ENCODE measurements at places on chromosomes 4 and X.

DNA sequence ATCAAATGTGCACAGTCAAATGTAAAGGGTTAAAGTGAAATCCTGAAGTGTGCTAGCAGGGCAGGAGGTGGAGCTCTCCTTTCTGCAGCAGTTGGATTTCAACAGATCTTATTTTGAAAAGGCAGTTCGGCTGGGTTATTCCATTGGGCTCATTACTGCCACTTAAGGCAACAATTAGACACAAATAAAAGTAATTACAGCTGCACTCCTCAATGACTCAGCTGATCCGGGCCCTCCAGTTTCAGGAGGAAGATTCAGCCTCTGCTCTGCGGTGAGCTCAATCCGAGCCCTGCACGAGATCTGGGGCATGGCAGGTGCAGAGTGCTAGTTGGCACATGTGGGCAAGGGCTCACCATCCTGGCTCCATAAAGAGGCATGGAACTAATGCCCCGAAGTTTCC lies 85.4 kb downstream of the PHKA2 start:
- no peak for DNase-seq

GRCh38 chr4:93960916-93961315 lies 132.4 kb downstream of the ATOH1 start:
- no peak for DNase-seq

DNA sequence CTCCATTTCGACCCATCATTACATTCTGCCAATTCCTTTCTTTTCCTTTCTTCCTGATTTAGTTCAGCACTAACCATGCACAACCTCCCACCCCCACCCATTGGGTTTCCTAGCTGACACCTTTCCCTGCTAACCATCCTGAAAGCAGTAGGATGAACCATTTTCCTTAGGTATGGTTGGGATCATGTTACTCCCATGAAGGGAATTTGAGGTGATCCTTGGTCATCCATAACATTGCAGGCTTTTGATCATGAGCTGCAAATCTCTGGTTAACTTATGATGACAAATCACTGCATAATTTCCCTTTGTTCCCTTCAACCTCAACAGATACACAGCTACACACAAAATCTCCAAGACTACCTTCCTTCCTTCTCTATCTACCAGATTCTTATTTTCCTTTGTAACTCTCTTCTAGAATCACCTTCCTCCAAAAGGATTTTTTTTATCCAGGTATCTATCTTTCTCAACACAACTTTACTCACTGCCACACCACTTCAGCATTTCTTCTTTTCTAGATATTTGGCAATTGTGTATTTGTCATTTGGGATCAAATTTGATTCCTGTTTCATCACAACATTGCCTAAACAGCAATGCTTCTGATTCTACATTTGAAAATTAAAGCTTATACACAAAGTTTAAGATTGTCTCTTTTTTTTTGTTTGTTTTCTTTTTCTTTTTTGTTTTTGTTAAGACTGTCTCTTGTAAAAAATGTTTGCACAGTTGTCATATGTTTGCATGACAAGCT lies 145.1 kb downstream of the RBM47 start:
- no peak for DNase-seq

DNA sequence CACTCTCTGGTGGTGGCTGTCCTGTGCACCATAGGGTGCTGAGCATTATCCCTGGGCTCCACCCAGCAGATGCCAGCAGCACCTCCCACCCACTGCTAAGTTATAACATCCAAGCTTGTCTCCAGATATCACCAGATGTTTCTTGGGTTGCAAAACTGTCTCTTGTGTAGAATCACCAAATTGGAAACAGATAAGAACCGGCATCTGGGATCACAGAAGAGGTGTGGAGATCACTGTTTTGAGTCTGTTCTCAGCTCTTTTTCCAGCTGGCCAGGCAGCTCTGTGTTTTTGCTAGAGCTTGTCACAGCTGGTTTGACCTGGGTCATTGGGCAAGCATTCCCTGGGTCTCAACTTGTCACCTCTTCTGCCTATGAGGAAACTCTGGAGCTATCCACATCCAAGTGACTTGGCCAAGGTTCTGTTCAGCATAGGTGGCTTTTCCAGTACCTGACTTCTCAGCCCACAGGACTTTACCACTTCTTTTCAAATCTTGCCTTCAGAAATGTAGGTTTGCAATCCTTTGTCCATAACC lies 15.3 kb upstream of the PUDP start:
- no peak for DNase-seq

- no peak for DNase-seq
Measured at GRCh38 chrX:19639056-19639455, 123.7 kb upstream of the MAP3K15 start.

DNA sequence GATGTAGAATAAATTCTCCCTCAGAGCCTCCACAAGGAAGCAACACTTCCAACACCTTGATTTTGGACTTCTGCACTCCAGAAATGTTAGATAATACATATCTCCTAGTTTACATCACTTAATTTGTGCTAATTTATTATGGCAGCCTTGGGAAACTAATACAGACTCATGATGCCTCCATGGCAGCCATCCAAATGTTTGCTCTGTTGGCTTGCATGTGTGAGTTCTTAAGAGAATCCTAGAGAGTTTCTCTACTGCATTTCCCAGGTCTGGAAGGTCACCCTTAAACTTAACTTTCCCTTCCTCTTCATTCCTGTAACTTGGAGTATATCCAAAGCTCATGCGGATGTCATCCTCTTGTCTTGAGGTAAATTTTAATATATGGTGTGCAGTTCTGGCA lies 956.1 kb downstream of the ADGRL3 start:
- no peak for DNase-seq

DNA sequence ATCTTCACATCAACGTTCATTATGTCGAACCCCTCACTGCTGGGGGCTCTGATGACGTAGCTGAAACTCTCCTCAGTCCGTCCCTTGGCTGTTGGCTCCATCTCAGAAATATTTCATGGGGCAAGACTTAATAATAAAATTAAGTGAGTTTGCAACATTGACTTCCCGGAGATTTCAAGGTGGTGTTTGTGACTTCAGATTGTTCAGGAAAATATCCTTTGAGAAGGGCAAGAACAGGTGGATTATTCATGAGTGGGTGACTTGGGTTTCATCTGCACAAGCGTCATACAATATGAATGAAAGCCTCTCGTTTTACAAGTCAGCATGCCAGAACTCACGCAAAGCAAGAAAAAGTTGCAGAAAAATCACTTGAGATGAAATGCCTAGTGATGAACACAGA lies at the start of gene C4orf50:
C4orf50 (minus strand) TSS at position 101 of the 400 bp plus-strand sequence.
- DNase-seq, result no peak

DNA sequence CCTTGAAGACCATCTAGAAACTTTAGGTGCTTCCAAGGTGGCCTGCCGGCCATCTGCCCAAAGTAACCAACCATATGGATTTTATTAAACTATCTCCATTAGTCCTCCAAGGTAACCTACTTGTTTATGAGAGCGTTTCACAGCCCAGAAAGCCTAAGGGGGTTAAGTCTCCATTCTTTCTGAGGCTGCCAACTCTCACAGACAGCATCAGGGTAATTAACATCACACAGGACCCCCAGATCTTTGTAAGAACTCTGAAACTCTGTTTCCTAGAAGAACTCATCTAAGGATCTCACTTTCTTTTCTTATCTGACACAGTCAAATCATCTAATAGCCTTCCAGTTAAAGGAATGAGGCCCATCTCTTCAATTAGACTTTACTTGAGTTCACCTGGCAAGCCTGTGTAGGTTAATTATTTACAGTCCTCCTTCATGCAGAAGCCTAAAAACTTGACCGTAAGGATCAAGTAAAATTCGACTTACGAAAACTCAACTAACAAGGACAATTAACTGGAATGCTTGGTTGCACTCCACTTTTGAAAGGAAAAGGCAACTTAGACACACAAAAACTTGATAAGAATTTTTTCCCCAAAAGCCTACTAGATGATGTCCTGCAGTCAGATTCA lies 252.5 kb downstream of the GRIA3 start:
- no peak for DNase-seq

GRCh38 chrX:43225626-43226328 lies 430.3 kb upstream of the MAOA start:
- DNase-seq, result no peak

DNA sequence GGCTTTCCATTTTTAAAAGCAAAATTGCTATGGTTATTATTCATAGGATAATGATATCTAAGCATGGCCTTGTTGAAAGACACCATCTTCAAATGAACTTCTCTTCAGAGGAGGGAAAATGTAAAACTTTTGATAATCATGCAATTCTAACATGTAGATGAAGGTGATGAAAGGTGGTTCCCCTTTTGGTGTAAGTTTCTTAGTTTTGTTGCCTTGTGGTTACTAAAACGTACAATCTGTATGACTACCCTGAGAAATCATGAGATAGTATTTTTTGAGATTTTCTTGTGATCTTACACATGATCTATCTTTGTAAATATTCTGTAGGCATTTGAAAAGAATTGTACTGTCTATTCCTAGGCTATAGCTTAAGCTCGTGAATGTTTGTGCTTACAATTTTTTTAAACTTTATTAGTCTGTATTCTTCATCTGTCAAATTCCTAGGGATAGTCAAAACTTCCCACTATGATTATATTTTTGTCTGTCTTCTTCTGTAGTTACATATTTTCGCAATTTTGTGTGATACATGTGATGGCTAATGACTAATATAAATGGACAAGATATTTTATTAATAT lies 47.5 kb downstream of the PTPN13 start:
- no peak for DNase-seq

- DNase-seq, result no peak
Measured at GRCh38 chrX:71367396-71367795, 1.2 kb downstream of the TAF1 start.

DNA sequence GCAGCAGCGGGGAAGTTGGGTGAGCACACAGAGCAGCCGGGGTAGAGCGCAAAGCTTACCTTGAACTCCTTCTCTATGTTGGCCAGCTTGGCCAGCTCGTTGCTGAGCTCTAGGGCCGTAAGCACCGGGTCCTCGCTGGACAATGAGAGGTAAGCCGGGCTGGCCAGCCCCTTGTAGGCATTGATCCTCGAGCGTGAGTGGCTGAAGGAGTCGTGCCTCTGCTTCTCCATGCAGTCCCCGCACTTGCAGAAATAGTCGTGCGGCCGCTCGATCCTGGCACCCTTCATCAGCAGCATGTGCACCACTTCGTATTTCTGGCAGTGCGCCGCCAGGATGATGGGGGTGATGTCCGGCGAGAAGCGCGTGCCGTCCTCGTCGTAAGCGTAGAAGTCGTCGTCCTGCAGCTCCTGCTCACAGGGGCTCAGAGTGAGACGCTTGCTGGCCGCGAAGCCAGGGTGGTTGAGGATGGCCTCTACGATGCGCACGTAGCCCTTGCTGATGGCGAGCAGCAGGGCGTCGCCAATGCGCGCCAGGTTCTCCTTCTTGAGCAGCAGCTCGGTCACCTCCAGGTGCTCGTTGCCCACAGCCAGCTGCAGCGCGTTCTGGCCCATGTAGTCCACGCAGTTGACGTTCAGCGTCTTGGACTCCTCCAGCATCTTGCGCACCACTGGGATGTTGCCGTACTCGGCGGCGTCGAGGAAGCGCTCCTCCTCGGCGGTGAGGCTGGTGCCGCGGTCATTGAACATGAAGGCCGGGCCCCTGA lies 19.5 kb downstream of the TRPC3 start:
- DNase-seq, result no peak

GRCh38 chr4:1594871-1595788 lies 89.0 kb downstream of the FAM53A start:
- no peak for DNase-seq

DNA sequence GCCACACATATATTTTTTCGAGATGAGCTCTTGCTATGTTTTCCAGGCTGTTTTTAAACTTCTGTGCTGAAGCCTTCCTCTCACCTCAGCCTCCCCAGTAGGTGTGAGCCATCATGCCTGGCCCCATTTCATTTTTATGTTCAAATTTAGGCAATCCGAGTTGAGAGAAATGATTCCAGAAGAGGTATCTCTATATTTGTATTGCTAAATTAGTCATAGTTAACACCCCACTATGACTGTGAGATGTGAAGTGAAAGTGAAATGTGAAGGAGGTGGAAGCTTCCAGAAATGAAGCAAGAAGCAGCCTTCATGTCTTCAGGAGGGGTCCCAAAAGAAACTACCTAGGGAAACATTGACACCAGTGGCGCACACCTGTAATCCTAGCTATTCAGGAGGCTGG lies 17.7 kb downstream of the APELA start:
- no peak for DNase-seq
